ENCODE measurements at places on chromosomes 6 and 20.

DNA sequence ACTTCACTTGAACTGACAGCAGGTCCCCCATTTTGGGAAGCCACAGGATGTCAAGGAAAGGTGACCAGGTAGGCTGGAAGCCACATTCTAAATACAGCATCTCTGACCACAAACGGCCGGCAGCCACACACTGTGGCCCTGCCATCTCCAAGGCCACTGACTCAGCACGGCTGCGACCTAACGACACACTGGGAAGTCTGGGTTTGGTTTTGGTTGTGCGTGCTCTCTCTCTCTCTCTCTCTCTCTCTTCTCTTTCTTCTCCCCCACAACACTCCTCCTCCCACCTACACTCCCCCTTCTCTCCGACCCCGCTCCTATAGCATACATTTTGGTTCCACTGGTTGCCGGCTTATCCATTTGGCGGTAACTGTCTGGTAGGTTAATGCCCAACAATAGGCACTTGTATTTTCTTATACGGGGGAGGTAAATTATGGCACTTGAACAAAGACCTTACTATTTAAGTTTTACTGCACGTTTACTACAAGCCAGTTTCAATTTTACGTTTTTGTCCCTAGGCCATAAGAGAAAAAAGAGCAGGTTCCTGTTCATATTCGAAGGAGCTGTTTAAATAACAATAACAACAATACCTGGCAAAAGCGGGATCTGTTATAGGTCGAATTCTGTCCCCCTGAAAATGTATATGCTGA, 103.6 kb downstream of the GMDS start:
- no peak for DNase-seq

GRCh38 chr6:165013701-165014100, 295.7 kb downstream of the C6orf118 start:
- DNase-seq, result no peak

GRCh38 chr6:25403150-25403549, 124.0 kb downstream of the CARMIL1 start:
- DNase-seq, result no peak

DNA sequence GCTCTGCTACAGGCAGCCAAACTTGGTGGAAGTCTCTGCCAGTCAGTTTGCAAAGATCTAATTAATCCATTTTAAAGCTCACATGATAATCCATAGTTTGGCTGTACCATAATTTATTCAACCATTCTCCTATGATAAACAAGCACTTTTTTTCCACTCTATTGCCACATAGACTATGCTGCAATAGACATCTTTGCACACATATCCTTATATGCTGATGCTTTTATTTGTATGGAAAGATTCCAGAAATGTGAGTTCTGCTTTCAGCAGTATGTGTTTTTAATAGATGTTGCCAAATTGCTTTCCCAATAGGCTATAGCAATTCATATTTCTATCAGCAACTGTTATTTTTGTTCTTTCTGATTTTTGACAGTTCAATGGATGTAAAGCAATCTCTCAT, 628.0 kb downstream of the KIF16B start:
- no peak for DNase-seq

All from activated CD8-positive, alpha-beta memory T cell treated with anti-CD3 and anti-CD28 coated beads for 1 hour (primary cell).